ENCODE measurements at places on chromosomes 5 and 9. TPM values are rescaled to one million over a fixed set of nuclear protein-coding genes. Genes with fewer than 3 reads are reported as not detected.

- DNase-seq: no peak
These were observed 51.1 kb downstream of the NSG2 start for GRCh38 chr5:174096619-174097018.

DNA sequence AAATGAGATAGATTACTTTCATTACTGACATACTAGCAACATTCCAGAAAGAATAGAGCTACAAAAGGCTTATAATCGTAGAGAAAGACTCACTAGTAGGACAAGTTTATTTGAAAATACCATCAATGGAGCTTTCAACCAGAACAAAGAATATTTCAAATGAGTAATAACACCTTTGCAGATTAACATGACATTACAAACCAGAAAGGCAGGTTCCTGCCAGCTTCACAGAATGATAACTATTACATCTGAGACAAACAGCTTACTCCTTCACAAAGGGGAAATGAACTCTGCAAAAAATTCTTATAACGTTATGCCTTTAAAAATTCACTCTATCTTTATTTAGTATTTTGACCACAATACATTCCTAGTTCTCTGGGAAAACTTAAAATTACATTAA is 103.1 kb downstream of the EPB41L4A start:
- no peak for DNase-seq

DNA sequence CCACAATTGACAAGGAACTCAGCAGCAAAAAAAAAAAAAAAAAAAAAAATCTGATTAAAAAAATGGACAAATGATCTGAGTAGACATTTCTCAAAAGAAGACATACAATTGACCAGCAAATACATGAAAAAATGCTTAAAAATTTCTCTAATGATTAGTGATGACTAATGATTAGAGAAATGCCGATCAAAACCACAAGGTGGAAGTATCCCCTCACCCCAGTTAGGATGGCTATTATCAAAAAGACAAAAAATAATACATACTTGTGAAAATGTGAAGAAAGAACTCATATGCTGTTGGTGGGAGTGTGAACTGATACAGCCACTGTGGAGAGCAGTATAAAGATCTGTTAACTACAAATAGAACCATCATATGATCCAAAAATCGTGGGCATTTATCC is 245.3 kb downstream of the OSTF1 start:
- no peak for DNase-seq

Gene EGFLAM
- total RNA-seq: 9.1 TPM

Gene BHMT2
- total RNA-seq: not detected
